ENCODE measurements at places on chromosomes 5 and 9.

GRCh38 chr9:81559197-81559596 lies 130.2 kb downstream of the TLE1 start:
- DNase-seq: no peak

DNA sequence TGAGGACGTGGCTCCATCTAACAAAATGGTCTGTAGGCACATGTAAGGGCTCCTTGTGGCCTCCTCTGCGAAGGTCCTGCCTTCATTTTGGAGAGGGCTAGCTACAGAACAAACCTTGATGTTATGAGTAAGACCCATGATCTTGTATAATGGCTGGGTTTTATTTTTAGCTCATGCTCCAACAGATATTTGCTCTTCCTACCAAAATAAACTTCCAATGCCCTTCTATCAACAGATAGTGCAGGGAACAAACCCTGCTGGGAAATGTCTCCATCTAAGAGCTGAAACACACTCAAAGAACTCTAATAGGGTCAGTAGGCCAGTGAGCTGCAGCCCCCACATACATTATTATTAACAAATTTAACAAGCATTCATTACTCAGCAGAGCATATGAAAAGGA lies 189.5 kb downstream of the LURAP1L start:
- DNase-seq: no peak

GRCh38 chr9:113056191-113057106 lies at the start of gene ZFP37:
ZFP37 (minus strand) TSS chr9:113056724; CDS start chr9:113056688, 36 bp downstream.
- peak; percentile 69 for DNase-seq

- DNase-seq: no peak
Measured at GRCh38 chr5:110324876-110325275, 401.6 kb downstream of the TMEM232 start.

- DNase-seq: no peak
Measured at GRCh38 chr5:172707285-172708182, 63.5 kb downstream of the DUSP1 start.

DNA sequence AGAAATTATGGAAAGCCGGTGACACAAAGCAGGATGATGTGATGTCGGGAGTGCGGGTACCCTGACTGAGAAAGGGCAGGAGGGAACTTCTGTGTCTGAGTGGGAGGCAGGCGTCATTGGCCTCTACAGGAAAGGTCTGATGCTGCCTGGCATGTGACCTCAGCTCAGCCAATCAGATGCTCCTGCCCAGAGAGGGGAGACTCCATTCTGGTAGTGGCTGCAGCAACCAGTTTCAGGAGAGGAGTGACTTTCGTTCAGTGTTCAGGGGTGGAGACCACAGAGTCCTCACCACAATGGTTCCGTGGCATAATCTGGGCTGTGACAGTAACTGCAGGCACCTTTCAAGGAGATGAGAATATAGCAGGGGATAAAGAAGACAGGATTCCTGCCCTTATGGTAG lies 6.7 kb upstream of the SFXN1 start:
- DNase-seq: no peak

DNA sequence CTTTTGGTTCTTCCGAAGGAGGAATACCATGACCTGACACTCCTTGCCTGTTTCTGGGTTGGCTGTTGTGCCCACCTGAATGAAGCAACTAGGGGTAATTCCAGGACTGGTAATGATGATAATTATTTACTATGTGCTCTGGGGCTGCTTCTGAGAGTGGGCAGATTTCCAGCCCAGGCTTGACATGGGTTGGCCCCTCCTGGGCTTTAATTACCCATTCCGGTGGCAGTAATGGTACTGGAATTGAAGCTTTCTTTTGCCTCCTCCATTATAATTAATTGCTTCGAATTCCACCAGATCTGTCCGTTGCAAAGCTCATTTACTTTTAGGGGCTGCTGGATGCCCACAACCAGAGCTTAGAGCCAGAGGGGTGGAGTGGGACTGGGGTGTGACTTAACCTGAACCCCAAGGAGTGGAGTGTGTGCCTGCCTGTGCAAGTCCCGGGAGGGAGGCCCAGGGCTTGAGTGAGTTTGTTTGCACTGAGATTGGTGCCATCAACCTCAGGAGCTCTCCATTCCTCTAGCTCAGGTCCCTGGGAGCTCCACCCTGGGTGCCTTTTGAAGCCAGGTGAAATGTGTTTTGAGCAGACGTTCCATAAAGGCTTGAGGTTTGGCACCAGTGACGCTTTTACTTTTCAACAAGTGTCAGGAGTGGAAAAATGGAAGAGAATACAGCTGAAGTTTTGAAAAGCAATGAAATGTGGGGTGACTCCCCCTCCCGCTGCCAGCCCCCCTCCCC lies 214.6 kb downstream of the PDZD2 start:
- no peak for DNase-seq

GRCh38 chr9:128175726-128176125 lies 15.6 kb downstream of the CIZ1 start:
- DNase-seq: no peak

DNA sequence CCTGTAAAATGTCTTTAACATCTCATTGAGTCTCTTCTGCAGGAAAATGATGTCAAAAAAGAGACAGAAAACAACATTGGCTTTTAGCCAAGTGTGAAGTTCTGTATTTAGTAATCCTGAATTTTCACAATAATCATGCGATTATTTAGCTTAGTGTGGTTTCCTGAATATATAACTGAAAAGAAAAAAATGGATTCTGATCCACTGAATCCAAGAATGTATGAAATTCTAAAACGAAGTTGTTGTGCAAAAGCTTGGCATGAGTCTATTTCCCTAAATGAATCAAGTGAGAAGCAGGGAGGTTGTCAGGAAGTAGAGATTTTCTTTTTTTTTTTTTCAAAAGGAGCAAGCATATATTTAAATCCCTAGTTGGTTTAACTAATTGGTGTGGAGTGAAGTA lies 145.9 kb upstream of the CDH6 start:
- DNase-seq: peak; percentile 50

DNA sequence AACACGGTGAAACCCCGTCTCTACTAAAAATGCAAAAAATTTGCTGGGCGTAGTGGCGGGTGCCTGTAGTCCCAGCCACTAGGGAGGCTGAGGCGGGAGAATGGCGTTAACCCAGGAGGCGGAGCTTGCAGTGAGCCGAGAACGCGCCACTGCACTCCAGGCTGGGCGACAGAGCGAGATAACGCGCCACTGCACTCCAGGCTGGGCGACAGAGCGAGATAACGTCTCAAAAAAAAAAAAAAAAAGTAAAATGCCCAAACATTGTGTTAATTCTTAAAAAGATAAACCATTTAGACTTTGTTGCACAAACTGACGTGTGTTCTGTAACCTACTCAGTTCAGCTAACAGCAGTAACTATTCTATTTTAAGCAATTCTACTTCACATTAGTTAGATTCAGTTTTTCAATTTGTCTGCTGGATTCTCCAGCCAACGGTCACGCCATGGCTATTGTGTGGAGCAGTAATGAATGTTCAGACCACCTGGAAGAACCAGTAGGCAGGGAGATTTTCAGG lies 119.3 kb upstream of the MAN2A1 start:
- no peak for DNase-seq

GRCh38 chr5:118126159-118126558 lies 862.2 kb downstream of the DTWD2 start:
- DNase-seq: no peak

GRCh38 chr5:73654171-73654811 lies 28.3 kb downstream of the ARHGEF28 start:
- no peak for DNase-seq

- no peak for DNase-seq
Measured at GRCh38 chr9:135046739-135047350, 40.6 kb upstream of the OLFM1 start.

GRCh38 chr9:14293801-14294200 lies 20.1 kb downstream of the NFIB start:
- DNase-seq: no peak

GRCh38 chr5:144680711-144681110 lies 510.0 kb downstream of the KCTD16 start:
- no peak for DNase-seq

DNA sequence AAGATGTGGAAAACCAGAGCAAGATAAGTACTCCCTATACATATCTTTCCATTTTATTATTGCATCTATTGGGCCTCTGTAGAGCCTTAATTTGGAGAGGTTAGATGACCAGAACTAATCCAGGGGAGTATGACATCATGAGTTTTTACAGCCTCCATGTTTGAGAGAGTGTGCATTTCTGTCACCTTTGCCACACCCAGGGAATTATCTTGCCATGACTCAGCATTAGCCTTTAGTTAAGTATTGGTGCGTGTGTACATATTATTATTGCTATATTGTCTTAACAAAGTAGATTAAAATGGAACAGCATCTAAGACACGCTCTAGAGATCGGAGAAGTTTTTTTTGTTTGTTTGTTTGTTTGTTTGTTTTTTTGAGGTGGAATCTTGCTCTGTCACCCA lies 27.6 kb downstream of the DIMT1 start:
- no peak for DNase-seq

DNA sequence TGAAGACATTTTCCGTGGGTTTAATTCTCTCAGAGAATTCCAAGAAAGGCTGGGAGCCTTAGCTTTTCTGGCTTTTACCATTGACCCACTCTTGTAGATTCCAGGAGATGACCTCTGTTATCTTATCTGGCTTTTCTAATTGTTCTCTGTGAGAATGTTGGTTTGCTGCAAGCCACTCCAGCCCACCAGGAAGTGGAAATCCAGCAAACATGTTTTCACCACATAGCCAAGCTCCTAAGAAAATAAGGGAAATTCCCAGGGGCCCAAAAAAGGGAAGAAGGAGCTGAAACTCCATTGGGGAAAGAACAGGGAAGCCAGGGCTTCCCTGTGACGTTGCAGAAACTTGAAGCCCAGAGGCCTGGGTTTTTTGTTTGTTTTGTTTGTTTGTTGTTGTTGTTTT lies 19.7 kb downstream of the GPR107 start:
- DNase-seq: no peak

- DNase-seq: no peak
Measured at GRCh38 chr9:91896513-91897121, 53.4 kb downstream of the ROR2 start.

- peak; percentile 16 for DNase-seq
Measured at GRCh38 chr9:76403352-76403751, 9.1 kb upstream of the RFK start.

DNA sequence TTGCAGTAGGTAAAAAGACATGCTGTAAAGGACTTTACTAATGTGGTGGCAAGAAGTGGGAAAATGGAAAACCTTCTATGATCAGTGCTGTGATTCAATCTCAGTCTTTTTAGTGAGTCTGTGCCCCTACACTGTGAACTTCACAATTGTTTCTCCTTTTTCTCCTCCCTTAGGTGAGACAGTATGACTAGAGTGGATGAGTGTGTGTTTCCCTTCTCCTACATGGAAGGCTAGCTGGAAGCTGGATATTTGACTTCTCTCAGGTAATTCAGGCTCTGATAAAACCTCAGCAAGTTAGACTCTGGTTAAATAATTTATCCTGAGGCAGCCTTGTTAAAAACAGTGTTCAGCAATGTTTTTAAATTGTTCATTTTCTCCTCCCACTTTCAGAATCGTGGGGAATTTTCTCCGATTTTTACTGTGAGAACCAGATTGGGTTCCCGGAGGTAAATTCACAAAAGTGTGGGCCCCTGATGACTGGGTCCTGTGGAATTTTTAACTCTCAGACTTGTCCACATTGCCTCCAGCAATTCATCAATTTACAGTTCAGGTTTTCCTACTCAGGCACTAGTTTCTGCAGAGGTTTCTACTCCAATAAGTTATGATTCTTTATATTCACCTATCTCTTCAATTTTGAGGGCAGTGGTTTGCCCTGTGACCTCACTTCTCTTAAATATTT lies 149.1 kb upstream of the PIK3R1 start:
- DNase-seq: no peak

DNA sequence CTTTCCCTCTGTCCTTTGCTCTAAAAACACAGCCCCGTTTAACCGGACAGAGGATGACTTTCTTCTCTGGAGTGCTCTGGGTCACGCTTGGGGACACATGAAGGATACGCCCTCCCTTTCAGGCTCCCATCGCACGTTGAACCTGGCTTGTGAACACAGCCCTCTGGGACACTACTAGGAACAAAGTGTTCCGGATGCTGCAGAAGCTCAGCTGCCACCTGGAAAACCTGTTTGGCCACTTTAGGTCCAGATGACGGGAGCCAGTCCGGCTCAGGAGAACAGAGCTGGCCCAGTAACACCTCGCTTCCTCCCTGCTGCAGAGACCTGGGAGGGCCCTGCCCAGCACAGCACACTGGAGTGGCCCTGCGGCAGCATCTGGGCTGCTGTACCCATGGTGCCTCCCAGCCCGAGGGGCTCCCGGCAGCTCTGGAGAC lies 60.1 kb downstream of the GADD45G start:
- no peak for DNase-seq

- DNase-seq: no peak
Measured at GRCh38 chr5:170067574-170068170, 38.0 kb upstream of the FOXI1 start.

- DNase-seq: no peak
Measured at GRCh38 chr5:65151614-65152013, 330.1 kb downstream of the ADAMTS6 start.

- DNase-seq: no peak
Measured at GRCh38 chr5:141944076-141944475, 13.9 kb downstream of the PCDH12 start.

- DNase-seq: no peak
Measured at GRCh38 chr5:15639288-15639687, 139.3 kb downstream of the FBXL7 start.

DNA sequence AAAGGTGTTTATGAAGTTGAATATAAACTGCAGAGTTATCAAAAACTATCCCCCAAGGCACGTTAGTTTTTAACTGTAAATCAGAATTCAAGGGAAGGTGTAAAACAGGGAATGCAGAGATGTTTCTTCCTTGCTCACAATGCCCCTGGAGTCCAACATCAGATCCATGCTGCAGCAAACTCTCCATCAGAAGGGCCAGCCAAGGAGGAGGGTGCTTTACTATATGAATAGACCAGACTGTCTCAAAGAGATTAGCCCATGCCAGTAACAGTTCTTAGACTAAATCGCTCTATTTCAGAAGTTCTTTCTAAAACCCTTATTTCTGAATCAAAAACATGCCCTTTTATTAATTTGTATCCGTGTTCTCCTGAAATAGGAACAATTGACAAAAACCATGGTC lies 362.8 kb upstream of the RPS23 start:
- DNase-seq: no peak

All from NCI-H2081 treated with DMSO at 0.1 percent for 48 hours (cell line).